NCI-H1048 (cell line): ENCODE measurements at places on chromosomes 12 and 14.

DNA sequence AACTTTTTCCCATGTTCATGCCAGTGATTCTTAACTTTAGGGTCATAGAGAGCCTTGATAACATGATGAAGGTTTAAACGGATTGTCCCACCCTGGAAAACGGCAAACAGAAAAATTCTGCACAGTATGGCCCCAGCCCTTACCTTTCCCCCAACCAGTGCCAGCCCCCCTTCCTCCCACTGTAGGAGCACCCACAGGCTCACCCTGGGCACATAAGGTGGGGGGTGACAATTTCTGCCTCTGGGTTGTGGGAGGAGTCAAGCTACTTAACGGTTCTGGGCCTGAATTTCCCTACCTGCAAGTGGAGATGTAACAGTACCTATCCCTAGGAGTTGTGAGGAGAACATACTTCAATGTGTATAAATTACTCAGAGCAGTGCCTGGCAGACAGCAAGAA, 18.0 kb downstream of the XRCC3 start:
- DNase-seq = no peak

DNA sequence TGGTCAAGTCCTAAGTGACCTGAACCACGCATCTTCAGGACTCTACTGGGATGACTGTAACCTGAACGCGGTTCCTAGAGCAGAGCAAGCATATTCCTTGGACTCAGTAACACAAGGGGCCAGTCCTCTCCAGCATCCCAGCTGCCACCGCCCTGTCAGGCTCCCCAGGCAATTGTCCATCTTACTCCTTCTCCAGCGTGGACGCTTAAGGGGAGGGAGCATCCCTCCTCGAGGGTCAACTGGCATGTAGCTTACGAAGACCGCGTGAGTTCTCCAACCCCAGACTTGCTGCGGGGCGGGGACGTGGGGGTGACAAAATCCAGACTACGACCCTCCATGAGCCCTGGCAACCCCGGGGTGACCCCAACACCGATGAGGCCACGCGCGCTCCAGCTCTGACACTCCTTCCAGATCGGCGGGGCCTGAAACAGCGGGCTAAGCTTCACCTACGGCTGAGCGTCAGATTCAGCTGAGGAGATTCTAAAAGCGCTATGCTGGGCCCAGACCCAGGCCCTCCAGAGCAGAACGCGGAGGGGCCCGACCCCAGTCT, 846 bp upstream of the MTHFD1 start:
- DNase-seq = no peak

GRCh38 chr14:99690636-99691035, 6.5 kb downstream of the CYP46A1 start:
- DNase-seq = no peak

DNA sequence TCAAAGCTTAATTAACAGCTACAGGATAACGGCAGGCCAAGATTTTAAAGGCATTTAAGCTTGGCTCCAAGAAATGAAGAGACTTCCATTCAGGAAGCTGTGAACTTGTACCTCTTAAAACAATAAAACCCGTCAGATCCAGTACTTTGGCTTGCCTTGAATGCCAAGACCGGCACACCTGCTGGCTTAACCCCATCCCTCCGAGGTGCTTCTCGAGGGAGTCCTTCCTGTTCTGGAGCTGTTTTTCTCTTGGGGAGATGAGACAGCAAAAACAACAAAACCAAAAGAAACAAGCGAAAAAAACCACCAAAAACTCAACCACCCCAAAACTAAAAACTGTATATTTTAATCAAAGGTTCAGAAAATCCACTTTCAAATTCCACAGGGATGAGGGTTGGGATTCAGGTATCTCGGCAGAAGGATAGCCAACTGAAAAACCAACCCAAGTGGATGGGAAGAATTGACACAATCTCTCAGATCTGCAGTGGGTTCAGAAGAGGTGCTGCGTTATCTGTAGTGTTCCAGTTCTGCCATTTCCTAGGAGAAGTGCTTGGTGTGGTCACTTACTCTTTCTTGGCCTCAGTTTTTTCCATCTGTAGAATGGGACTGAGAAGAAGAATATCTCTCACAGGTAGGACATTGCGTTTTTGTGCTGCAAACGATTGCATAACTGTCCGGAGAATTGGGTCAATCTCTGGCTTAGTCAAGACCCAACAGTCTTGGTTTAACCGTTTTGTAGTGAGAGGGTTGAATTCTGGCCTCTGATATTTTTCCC, 420.1 kb downstream of the VRK1 start:
- no peak for DNase-seq

GRCh38 chr14:51284241-51284640, 44.2 kb downstream of the TMX1 start:
- no peak for DNase-seq

DNA sequence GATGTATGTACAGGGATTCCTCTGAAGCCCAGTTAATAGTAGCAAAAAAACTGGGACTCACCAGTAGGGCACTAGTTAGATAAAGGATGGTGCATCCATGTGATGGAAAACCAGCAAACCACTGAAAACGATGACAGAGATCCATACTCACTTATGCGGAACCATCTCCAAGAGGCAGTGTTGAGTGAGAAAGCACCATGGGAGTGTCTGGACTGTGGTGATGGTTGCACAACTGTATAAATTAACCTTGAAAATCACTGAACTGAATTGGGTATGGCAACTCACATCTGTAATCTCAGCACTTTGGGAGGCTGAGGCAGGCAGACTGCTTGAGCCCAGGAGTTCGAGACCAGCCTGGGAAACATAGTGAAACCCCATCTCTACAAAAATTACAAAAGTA, 53.6 kb upstream of the ZFP36L1 start:
- DNase-seq = no peak
